ENCODE measurements at places on chromosomes 4 and X. TPM values are rescaled to one million over a fixed set of nuclear protein-coding genes. Genes with fewer than 3 reads are reported as not detected.

GRCh38 chr4:876780-877179 lies 50.9 kb upstream of the CPLX1 start:
- no peak for DNase-seq

DNA sequence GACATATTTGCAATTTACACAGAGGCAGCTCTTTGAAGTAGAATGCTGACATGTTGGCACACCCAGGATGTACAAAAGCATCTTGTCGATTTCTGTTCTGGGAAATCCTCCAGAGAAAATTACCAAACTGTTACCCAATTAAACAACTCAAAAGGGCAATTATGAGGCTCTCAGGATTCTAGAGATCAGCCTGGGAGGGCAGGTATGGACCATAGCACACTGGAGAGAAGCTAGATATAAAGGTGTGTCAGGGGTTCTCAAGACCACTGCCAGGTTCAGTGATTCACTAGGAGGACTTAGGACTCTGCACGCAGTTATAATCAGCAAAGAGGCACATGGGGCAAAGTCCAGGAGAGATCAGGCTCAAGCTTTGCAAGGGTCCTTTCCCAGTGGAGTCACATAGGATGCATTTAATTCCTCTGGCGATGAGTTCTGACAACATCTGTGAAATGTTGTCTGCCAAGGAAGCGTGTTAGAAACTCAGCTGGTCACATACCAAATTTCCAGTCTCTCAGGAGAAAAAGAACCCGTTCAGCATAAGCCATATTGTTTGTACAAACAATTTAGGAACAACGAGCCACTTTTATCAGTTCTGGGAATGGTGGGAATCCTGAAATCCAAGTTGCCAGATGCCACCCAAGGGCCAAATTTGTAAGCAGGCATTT lies 100.8 kb downstream of the SYTL5 start:
- no peak for DNase-seq

DNA sequence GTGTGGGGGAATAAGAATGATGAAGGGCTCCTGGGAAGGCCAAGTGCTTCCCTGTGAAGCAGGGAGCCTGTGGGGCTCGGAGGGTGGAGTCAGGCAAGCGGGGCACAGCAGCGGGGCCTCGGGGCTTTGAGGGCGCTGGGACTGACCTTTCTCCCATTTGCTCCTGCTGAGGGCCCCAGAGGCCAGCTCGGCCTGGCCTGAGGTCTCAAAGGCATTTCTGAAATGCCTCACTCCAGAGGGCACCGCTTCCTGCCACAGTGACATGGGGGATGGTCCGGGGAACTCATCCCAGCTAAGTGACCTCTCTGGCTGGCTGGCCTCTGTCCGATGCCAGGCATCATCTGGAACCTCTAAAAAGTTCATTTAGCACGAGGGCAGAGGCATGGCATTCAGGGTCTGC lies 98.8 kb upstream of the STX18 start:
- no peak for DNase-seq

- DNase-seq = no peak
Measured at GRCh38 chr4:108311313-108311712, 142.6 kb upstream of the LEF1 start.

DNA sequence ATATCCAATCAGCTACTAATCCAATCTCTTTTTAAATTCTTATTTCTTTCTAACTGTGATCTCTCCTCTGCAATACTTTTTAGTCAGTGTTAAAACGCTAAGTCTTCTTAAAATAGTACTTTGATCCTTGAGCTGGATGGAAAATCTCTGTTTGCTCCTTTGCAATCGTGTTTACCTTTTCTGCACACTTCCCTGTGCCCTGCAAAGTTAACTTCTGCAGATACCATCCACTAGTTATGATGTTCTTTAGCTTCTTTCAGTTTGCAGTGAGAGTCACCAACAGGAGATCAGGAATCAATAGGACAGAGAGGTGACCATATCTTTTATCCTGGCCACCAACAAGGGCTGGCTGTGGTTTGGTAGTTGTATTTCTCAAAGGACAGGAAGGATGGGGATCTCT lies 391.5 kb downstream of the GASK1B start:
- no peak for DNase-seq

The LUZP4 gene
- total RNA-seq = not detected

The SYN1 gene
- total RNA-seq = 0.26 TPM

DNA sequence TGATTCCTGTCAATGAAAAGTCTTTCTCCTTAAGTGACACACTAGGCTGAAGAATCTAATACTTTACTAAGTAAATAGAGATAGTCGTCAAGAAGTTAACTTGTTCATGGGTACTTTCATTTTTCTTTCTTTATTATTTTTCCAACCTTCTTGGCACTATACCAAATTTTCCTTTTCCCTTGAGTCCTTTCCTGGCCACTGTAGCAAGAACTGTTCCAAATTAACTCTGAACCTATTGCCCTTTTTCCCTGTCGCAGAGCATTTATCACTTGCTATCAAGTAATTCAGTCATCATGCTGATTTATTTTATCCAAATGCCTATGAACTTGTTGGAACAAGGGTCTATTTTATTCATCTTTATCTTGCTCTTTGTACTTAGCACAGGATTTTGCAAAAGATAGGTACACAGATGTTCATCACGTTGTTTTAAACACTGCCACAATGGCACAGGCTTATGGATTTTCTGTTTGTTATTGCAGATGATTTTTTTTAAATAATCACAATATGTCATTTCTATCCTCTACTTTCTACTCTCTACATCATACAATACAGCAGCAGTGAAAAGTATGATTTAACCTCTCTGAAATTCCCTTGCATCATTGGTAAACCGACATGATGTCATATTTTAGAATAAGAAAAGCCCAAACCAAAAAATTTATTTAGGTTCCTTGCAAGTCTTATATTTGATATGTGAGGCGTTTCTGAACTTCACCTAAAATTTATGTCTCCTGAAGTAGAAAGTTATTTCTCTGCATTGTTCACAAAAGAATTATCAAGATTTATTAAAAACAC lies 2352.3 kb downstream of the PCDH7 start:
- DNase-seq = no peak

DNA sequence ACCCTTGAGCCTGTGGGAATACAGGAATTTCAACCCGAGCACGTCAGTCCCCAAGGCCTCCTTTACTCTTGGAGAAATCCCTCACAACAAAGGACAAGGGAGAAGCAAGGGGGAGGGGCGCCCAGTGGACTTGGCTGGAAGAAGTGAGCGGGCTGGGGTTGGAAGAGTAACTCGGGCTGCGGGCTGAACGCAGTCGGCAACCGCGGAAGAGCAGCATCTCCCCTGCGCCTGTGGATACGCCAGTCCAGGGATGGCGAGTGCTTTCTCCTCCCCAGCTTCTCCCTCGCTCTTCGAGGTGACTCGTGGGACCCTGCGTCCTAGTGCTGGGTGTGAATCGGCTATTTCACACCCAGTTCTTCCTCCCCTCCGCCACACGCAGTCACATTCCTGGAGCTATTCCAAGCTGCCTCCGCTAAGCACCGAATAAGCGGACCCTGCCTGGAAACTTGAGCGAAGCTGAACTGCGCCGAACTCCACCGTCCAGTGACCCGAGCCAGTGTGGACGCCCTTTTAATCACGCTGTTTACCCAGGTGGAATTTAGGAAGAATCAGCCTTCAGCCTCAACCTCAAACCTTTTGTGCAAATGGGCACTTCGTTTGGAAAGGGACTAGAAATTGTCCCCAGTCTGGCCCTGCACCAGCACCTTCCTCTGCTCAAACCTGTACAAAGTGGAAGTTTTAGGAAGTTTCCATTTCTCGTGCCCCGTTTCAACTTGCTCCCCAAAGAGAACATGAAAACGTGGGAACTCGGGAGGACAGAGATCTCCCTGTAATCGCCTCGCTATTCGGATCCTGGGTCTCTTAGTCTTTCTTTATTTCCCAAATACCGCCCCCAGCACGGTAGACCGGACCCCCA lies 64.3 kb upstream of the WDR17 start:
- DNase-seq = no peak

The TCEAL3 gene
- total RNA-seq = 1.0 TPM

GRCh38 chrX:118420462-118420861 lies 74.6 kb downstream of the WDR44 start:
- DNase-seq = no peak

DNA sequence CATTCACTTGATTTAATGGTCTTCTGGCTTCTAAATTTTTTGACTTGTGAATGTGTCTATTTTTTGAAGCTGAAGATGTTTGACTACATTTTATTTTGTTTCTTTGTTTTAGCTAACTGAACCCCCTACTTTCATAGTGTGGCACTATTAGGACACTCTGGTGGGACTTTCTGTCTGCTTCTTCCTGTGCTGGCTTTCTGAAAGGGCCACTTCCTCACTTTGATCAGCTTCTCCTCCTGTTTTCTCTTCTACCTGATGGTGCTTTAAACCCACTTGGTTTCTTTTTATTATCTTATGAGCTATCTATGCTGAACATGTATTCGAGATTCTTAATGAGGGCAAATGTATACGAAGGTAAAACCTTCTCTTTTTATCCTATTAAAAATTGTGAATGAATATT lies 186.1 kb upstream of the CASK start:
- DNase-seq = no peak

GRCh38 chr4:7435471-7436061 lies 836 bp upstream of the PSAPL1 start:
- no peak for DNase-seq

GRCh38 chr4:39037941-39038340 lies 5.7 kb upstream of the TMEM156 start:
- DNase-seq = no peak

DNA sequence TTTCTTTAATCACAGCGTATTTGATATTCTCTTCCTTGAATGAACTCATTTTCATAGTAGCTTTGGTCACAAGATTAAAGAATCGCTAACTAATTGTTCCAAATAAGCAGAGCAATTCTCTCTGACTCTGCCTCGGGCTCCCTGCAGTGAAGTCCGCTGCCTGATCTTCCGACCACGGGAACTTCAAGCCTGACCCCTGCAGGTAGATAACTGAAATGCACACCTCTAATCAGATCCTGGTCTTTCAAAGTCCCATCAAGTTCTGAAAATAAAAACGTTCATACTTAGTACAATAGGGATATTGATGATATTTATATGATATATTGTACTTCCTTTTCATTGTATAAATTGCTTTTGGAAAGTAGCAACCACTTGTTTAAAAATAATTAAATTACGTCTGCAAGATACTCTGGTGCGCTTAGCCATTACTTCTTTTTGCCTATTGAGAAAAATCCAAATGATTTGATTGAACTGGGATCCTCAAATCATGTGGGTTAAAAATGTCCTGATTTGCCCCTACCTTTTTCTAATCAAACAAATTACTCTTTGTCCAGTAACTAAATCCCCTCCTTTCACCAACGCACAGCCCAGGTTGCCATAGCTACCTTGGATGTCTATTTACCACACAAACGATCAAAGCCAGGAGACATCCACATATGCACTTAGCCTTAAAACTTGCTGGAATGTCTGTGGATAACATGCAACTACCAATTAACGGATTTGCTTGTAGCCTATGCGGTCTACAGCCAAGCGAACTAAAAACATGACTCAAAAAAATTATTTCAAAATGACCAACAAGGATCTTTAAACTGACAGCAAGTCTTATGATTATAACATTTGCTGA lies 4.2 kb downstream of the MID1 start:
- peak; percentile 23 for DNase-seq

The PAGE2 gene
- not detected for total RNA-seq

DNA sequence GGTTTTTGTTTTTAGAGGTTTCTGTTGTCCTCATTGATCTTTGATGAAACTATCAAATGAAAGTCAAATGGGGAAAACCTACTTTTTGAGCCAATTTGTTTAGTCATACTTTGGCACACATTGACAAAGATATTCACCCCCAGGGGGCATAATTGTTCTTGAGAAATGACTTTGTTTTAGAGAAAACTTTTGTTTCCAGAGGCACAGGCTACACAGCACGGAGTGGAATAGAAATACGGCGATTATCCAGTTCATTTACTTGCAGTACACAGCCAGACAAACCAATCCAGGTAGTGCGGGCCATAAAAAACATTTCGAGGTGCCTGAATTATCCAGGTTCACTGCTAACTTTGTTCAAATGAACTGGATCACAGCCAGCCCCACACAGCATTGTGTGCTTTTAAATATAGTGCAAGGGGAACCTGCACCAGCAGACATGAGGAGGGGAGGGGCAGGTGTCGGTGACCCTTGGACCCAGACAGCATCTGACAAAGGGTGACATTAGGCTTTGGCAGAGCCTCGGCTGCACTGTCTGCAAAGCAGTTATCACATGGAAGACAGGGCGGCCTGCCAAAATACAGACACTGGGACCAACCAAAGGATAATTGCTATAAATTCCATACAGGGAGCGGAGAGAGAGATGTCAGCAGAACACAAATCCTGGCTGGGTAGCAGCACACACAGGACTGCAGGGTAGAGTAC lies 179.6 kb upstream of the NOCT start:
- no peak for DNase-seq

DNA sequence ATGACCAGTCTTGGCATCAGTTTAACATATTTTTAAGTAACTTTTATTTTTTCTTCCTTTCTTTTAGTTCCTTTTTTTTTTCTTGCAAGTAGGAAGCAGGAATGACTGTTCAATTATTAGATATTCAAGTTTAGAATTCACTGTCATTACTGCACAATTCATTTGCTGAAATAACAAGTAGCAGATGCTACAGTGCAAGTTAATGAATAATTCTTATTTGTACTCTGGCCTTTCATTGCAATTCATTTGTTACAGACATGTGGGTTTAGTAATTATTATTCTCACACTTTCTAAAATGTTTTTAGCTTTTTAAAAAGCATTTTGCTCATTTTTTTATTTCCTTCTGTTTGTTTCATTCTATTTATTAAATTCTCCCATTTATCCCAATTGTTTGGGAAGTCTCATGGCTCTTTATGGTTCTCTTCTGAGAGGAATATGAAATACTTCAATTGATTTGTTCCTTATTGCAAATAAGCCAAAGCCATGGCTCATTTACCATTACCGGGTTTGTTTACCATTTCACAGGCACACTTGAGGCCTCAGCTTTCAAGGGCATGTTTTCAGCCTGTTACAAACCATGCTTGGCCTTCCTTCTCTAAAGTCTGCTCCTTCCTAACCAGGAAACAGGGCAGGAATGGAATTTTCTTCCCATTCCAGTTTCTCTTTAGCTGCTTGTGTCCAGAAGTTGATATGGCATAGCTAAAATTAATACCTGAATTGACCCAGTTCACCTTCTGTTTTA lies 4.6 kb upstream of the DCAF4L1 start:
- no peak for DNase-seq

DNA sequence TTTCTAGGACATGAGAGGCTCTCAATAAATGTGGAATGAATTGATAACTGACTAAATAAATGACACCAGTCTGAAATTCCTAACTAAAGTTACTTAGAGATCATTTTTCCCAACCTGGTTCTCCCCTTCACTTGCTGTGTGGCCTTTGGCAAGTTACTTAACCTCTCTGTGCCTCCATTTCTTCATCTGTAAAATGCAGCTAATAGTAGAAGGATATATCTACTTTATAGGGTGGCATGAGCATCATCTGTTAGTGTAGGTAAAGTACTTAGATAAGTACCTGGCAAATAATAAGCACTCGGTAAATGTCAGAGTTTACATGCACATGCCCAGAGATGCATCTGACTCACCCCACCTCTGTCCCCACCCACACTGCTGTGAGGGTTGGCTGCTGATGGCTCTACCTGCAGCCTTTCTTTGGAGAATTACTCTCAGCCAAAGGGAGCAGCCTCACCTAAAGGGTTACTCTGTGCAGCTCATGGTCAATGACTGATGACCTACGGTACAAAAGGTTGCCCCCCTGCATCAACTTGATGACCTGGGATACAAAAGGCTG lies 139.3 kb downstream of the CHIC2 start:
- no peak for DNase-seq
